IPS-NIHi11 (cell line): ENCODE measurements at places on chromosomes 4 and X.

- DNase-seq = no peak
Measured at GRCh38 chr4:54614149-54614548, 43.6 kb upstream of the KIT start.

GRCh38 chrX:39936886-39937770, 160.6 kb downstream of the BCOR start:
- no peak for DNase-seq

DNA sequence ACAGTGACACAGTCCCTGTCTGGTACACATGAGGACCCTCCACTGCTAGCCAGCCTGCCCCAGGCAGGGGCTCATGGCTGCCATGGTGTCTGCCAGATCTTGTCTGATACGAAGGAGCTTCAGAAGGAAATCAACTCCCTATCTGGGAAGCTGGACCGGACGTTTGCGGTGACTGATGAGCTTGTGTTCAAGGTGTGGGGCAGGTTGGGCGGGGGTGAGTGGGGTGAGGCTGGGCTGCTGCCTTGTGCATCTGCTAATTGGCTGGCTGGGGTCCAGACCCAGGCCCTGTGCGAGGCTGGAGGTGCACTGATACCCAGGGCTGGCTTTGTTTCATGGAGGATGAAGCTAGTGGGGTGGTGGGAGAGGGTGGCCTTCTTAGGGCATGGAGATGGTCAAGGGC, 13.8 kb downstream of the CCDC22 start:
- no peak for DNase-seq

- no peak for DNase-seq
Measured at GRCh38 chrX:153794897-153795816, 689 bp downstream of the SSR4 start.

GRCh38 chr4:151227731-151228130, 49.2 kb upstream of the PRSS48 start:
- peak; percentile 41 for DNase-seq

DNA sequence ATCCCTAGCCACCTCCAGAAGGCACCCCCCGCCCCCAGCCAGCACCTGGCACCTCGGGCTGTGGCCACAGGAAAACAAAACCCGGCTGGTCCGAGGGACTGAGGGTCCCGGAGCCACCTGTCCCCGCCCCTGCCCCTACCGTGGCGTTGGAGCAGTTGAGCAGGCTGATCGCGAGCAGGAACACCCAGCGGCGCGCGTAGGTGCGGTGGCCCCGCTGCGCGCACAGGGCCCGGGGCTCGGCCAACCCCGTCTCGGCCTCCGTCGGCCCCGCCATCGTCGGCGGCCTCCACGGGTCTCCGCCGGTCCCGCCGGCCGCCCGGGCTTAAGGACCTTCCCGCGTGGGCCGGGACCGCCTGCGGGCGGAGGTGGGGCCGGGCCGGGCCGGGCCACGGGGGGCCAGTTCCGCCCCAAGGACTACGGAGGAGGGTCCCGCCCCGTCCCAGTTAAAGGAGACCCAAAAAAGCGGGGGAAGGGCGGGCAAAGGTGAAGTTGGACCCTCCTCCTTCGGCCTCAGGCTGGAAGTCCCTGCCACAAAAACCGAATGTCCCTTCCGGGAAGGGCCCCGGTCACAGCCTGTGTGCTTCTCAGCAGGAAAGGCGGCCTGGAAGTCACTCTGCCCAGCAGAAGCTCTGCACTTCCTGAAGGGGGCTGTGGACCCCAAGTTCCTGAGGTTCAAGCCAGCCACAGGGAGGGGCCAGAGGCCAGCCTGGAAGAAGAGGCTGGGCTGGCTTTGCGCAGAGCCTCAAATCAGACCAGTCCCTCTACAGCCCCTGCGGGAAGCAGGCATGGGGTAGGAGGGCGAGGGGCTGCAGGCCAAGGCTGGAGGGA, at the start of gene SLC49A3:
TSS of gene SLC49A3 (minus strand) at position 298 of the 828 bp plus-strand sequence. CDS start at position 274, 24 bp downstream.
- peak; percentile 54 for DNase-seq

DNA sequence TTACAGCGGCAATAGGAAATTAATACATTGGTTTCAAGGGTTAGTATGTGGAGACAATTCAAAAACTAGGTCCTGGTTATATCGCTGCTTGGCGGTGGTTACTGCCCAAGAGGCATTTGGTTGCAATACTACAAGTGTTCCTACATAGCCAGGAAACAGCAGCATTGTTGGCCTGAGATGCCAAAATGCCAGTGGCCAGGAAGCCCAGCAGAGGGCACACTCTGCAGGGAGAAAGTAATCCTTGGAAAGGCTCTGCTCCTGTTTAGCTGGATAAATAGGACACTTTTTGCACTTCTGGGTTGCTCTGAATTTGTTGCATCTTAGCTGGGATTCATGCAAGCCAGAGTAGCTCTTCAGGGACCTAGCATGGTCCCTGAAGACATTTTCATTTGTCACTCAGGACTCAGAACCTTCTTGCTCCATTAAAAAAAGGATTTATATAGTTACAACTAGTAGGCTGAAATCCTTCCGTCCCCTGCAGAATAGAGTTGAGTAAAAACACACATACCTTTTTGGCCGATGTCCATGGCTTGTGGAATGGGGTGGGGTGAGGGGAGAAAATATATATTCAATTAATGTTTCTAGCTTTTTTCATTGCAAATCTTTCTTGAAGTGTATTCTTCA, 8.1 kb upstream of the GPR119 start:
- DNase-seq = peak; percentile 56

GRCh38 chrX:42496239-42496638, 281.7 kb downstream of the PPP1R2C start:
- no peak for DNase-seq

DNA sequence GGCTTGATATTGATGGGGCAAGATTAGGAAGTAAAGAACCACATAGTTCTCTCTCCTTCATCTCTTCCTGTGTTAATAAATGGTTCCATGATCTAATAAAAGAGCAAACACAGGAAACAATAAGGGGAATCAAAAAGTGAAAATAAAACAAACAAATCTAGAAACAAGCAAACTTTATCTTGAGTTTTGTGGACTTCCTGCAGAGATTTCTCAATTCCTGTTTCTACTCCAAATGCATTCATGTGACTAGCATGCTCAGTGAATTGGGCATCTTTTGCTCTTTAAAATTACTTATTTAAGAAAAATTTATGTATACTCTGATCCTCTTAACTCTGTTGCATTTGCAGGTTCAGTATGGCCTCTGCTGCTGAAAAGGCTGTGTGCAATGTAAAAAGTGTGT, 682.0 kb downstream of the KCTD8 start:
- DNase-seq = no peak

- no peak for DNase-seq
Measured at GRCh38 chr4:115781528-115782146, 668.2 kb upstream of the NDST4 start.

DNA sequence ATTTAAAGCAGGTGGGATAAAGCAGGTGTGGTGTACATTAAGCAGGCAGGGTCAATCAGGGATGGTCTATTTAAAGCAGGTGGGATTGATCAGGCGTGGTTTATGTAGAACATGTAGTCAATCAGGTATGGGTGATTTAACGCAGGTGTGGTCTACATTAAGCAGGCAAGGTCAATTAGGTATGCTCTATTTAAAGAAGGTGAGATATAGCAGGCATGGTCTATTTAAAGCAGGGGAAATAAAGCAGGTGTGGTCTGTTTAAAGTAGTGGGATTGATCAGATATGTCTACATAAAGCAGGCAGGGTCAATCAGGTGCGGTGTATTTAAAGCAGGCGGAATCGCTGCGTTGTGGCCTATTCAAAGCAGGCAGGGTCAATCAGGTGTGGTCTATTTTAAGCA, 88.6 kb upstream of the MXRA5 start:
- DNase-seq = no peak

DNA sequence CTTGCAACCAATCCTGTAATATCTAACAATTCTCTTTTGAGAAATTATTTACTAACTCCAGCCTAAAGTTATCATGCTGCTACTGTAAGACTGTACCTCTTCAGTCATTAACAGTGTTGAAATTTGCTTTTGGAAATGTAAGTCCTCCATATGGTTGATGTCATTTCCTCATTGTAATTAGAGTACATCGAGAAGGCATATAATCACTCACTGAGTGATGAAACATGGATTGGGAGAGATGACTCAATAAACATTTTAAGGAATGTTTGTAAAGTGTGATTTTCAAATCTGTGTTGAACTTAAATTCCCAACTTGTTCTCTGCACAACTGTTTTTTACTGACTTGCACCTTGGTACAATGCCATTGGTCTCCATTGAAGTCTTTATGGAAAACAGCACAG, 61.2 kb downstream of the HMGB2 start:
- no peak for DNase-seq

DNA sequence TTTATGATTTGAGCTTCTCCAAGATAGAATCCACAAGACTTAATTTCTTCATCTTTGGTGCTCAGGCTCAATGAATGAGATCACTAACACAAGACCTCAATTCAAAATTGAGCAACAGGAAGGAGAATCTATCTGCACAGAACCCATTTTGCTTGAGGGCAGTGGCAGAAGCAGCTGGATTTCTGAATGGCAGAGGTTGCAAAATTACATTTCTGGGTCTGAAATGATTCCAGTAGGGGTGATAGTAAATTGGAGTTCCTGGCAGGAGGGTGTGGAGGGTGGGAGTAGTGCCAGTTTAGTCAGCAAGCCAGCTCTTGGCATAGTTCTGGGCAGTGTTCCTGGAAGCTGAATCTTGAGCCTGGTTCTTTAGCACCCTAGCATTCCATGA, 281.1 kb downstream of the SLC7A11 start:
- no peak for DNase-seq

DNA sequence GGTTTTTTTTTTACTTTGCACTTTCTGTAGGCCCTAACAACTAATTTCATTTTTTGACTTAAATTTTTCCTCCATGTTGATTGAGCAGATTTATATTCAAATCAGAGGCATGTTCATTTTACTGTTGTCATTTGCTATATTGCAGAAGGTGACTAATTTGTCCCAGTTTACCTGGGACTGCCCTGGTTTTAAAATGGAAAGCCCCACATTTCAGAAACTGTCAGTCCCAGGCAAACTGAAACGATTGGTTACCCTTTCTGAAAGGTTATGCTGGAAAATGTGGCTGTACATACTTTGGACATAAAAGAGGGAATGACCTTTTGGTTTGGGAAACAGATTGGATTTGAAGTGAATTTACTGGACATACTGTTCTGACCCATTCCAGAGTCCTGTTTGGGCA, 160.0 kb downstream of the SPCS3 start:
- no peak for DNase-seq

GRCh38 chr4:169362607-169363006, 91.9 kb upstream of the SH3RF1 start:
- no peak for DNase-seq

DNA sequence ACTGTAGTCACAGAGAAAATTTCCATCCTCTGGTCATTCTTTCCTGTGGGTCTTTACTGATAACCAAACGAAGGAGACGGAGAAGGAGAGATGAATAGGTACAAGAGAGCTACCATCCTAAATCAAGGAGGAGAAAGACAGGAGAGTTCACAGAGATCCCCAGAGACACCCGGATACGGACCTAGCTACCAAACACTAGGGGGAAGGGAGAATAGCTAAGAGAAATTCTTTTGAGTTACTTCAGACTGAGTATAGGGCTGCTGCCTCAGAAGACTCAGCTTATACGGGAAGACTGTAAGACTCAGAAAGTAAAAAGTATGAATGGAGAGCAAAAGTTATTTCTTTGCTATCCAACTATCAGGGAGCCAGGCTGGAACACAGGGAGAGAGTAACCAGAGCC, 572.1 kb downstream of the C4orf33 start:
- DNase-seq = no peak

GRCh38 chrX:72100824-72101351, 30.8 kb downstream of the RTL5 start:
- no peak for DNase-seq

DNA sequence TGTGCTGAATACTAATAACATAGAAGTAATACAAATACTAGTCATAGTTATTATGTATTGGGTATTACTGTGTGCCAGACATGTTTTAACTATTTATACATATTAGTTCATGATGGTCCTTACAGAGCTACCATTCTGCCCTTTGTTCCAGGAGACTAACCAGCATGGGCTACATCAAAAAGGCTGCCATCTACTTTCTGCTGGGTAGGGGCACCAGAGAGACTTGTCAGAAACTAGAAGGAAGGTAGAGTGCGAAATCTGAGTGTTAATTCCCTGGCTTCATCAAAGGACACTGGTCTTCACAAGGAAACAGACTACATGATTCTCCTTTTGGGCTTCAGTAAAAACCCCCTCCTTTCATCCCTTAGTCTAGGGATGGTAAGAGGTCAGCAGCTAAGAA, 347.8 kb downstream of the GBA3 start:
- DNase-seq = no peak

DNA sequence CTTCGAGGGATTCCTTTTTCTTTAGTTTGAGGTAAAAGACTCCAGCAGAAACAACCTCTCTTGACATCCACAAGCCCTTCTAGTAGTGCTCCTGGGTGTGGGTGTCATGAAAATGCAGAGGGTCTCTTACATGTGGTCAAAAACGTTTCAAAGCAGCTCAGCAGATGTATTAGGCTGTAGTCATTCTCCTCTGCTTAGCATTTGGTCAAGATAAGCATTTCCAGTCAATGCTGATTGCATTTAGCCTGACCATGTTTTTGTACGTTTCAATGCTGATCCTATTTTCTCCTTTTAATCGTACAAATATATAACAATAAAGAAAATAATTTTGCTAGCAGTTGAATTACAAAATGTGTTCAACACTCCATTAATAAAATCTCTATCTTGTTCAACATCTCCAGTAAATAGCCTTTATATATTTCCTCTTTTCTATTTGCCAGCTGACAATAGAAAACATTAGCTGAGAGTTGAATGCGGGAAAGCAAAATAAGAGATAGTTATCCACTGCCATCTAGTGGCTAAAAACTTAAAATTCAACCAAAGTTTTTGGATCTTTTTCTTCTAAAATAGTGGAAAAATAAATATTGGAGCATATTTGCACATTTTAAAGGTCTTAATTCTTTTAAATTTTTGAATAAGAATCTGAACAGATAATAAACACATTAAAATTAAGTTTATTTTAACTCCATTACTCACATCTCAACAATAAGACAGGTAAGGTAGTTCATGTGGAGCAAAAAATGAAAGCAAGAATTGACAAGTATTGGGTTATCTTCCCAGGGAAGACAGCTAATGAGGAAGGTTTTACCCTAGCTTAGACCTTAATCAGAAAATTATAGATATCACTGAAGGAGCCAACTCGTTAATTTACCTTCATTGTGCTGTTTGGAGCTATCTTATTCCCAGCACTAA, 15.2 kb upstream of the PACRGL start:
- DNase-seq = peak; percentile 18
